ENCODE measurements at places on chromosomes 7 and 10.

GRCh38 chr7:74479066-74479781 is 25.5 kb downstream of the GTF2IRD1 start:
- DNase-seq: peak; percentile 10

GRCh38 chr7:26567266-26567665 is 275.6 kb downstream of the SNX10 start:
- DNase-seq: no peak

- no peak for DNase-seq
Observed at GRCh38 chr7:37395618-37396259, 52.9 kb downstream of the ELMO1 start.

- no peak for DNase-seq
Observed at GRCh38 chr7:28364082-28364481, 48.2 kb upstream of the CREB5 start.

DNA sequence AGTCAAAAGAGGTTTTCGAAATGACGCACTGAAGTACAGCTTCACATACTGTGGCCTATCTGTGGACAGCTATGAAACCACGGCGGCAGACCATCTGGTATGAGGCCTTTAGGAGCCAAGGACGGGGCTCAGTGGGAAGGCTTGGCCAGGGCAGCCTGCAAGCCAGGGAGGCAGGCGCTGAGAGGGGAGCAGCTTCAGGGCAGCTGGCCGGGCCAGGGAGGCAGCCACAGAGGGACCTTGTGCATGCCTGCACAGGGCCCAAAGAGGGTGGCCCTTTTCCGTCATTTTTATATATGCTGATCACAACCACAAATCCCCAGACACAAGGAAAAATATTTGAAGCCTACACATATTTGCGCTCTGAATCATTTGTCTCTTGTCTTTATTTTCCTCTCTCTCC is 13.5 kb downstream of the CALD1 start:
- peak; percentile 44 for DNase-seq
